ENCODE measurements at places on chromosomes 16 and 17.

GRCh38 chr16:4388271-4389021, 16.8 kb downstream of the VASN start:
- no peak for DNase-seq

- DNase-seq: no peak
Measured at GRCh38 chr17:8887301-8887700, 19.8 kb upstream of the PIK3R6 start.

- DNase-seq: peak; percentile 74
Measured at GRCh38 chr16:90022209-90023077, 3.2 kb upstream of the DBNDD1 start.

- DNase-seq: peak; percentile 40
Measured at GRCh38 chr17:64281962-64282752, 19.1 kb upstream of the TEX2 start.

- no peak for DNase-seq
Measured at GRCh38 chr17:51103451-51103850, 17.2 kb downstream of the SPAG9 start.

- peak; percentile 70 for DNase-seq
Measured at GRCh38 chr16:67244387-67245185, 2.7 kb downstream of the FHOD1 start.

DNA sequence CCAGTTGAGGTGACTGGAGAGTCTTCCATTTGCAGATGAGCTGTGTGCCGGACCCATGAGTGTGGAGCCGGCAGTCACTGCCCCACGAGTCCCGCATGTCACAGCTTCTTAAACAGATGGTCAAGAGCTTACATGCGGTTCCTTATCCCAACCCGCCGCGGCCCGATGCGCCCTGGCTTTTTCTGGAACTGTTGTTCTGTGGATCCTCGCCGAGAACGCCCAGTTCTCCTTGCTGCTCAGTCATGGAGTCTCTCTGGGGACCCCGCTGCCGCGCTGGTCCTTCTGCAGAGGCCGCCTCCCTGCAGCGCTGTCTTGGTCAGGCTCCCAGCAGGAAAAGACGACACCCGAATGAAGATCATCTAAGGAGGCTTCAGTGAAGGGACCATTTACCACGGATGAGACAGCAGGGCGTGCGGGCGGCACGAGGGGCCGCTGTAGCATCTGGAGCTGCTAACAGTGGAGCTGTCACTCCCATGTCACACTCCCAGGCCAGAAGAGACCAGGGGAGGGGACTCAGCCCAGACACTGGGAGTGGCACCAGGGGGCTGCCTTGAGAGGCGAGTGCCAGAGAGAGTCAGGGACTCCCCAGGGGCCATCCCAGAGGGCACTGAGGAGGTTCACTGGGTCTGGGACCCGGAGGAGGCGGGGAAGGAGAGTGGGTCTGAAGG, 10.8 kb upstream of the LGALS3BP start:
- no peak for DNase-seq

GRCh38 chr16:87076950-87077749, 240.0 kb downstream of the C16orf95 start:
- peak; percentile 14 for DNase-seq

DNA sequence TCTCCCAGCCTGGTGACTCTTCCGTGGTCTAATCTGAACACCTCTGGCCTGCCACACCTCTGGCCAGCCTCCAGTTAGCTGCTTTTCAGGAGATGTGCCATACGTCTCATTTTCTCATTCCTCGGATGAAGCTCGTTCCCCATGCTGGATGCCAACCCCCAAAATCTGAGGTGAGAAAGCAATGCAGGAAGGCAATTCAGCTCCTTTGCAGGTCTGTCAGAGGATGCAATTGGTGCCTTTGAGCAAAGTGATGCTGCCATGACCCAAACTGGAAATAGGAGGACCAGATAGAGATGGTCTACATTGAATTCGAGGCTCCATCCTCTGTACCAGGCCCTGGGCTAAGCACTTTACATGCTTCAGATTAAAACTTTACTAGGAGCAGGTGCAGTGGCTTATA, 11.0 kb upstream of the CUEDC1 start:
- DNase-seq: no peak

DNA sequence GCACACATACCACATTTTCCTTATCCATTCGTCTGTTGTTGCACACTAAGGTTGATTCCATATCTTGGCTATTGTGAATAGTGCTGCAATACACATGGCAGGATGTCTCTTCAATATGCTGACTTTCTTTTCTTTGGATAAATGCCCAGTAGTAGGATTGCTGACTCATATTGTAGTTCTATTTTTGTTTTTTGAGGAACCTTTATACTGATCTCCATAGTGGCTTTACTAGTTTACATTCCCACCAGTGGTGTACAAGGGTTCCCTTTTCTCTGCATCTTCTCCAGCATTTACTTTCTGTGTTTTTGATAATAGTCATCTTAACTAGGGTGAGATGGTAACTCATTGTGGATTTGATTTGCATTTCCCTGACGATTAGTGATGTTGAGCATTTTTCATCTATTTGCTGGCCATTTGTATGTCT, 118.1 kb downstream of the STXBP4 start:
- peak; percentile 61 for DNase-seq

GRCh38 chr17:19702217-19702641, 14.2 kb downstream of the SLC47A2 start:
- no peak for DNase-seq

GRCh38 chr16:4689864-4690704, 3.3 kb upstream of the NUDT16L1 start:
- no peak for DNase-seq

DNA sequence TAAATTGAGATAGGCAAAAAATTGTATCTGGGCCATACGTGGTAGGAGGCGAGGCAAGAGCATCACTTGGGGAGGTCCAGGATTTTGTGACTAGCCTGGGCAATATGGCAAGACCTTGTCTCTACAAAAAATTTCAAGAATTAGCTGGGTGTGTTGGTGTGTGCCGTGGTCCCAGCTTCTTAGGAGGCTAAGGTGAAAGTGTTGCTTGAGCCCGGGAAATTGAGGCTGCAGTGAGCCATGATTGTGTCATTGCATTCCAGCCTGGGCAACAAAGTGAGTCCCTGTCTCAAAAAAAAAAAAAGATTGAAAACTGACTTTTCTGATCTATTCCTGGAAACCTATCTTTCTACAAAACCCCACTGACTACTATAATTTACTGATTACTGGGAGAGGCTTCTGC, 26.7 kb downstream of the CDK12 start:
- no peak for DNase-seq

- no peak for DNase-seq
Measured at GRCh38 chr16:87534751-87535150, 41.9 kb upstream of the ZCCHC14 start.

- DNase-seq: no peak
Measured at GRCh38 chr17:75723171-75723930, 2.1 kb downstream of the ITGB4 start.

GRCh38 chr17:77496831-77497577, 356.2 kb downstream of the SEC14L1 start:
- DNase-seq: no peak

DNA sequence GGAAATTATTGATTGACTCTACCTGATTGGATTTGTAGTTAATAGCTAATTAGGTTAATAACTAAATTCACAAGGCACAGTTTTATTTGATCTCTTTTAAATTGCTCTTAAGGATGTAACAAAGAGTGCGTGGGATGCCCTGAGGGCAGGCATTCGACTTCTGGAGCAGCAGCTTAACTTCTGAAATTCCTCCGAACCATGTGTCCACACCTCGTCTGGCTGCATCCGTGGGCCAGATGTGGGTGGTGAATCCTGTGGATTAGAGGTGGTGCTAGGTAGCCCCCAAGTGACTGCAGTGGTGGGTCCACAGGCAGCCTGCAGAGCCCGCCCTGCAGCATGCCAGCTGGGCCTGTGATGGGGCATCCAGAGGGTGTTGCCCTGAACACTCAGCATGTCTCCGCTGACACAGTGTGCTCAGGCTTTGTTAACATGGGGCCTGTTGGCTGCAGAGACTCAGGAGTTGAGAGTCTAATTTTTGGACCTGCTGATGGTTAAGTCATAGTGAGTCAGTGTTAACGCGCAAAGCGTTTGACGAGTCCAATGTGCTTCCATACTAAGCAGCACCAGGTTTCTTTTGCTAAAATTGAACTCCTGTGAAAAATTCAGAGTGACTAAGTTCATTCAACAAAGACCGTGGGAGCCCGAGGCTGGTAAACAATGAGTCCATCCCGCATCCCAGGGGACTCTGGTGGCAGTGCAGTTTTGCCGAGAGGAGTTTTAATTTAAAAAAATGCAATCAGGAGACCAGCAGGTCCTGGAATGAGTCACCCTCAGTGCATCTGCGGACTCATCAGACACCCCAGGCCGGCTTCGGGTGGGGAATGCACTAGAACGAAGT, 3.8 kb upstream of the NPB start:
- no peak for DNase-seq

GRCh38 chr17:7794075-7794663, 39.8 kb upstream of the KDM6B start:
- no peak for DNase-seq

DNA sequence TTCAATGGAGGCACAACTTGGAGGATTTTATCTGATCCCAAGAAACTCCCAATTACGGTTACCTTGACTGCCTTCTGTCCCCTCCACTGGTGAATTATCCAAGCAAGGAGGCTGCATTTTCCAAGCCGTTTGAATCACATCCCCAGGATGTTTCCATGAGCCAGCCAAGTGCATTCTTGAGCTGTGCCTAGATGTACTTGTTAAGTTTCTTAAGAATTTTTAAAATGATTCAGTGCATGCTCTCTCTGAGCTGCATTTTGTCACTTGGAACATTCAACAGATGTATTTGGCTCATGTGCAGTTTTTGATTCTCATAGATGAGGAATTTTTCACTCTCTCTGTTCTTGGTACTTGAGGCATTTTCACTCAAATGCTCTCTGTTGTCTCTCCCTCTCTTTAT, 202.6 kb upstream of the MYOCD start:
- DNase-seq: no peak

GRCh38 chr17:7834542-7834956, 532 bp downstream of the KDM6B start:
- no peak for DNase-seq

DNA sequence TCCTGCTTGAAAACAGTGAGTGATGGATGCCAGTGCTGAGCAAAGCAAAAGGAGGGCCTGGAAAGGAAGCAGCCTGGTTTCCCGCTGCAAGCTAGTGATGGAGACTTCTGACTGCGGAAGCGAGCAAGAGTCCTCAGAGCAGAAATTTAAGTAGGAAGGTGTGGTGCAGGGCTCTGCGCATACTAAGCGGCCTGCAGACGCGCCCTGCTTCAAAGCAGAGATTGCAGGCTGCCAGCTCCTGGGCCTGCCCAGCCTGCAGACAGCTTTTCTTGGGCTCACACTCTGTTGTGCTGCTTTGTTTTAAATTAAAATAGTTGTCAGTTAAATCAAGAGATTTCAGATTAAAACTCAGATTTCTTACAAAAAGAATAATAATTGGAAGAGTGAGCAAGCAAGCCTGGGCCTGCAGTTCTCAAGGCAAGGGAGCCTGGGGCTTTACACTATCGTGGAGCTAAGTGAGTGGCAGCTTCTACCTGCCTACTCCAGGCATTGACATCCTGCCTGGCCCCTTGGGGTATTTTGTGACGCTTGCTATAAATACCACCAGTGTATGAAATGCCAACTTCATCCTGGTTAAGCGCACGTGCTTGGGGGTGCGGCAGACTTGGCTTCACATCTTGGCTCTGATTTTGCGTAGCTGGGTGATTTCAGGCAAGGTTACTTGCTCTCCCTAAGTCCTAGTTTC, 237.3 kb downstream of the XYLT1 start:
- DNase-seq: no peak

- no peak for DNase-seq
Measured at GRCh38 chr16:67935101-67935401, 1.6 kb downstream of the PSMB10 start.

- no peak for DNase-seq
Measured at GRCh38 chr16:86091976-86092375, 193.0 kb downstream of the IRF8 start.

DNA sequence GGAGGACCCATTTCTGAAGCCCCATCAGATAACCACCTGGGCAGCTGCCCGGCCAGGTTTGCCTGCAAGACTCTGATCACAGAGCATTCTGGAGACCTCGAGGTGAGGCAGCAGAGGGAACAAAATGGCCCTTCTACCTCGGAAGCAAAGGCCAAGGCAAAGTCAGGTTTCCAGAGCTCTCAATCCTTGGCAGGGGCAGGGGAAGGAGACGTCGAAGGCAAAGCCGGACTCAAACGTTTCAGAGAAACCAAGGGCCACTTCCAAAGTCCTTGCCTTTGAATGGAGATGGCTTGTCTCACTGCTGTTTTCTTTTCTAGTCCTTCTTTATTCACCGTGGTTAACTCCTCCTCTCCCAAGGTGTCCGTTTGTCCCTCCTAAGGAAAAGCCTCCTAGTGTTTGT, 355.3 kb downstream of the SOX9 start:
- DNase-seq: no peak

- DNase-seq: no peak
Measured at GRCh38 chr17:13393841-13394710, 207.7 kb downstream of the HS3ST3A1 start.

DNA sequence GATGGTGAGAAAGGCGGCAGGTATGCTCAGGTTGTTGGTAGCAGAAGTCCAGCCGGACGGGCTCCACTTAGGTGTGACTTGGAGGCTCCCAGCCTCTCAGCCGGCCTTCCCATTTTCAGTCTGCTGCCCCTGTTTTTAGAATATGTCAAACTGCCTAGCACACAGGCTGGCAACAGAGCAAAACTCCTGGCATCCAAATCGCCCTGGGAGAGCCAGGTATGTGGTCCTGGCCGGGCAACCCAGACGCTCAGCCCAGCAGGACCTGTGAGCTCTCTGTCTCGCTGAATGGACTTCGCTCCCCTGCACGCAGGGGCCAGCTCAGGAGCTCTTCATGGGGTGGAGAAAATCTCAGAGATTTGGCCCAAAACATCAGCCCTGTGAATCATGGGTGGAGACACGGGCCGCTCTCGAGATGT, 147.9 kb upstream of the CHMP6 start:
- no peak for DNase-seq

GRCh38 chr17:7836596-7837407, 2.8 kb downstream of the KDM6B start:
- DNase-seq: peak; percentile 84

- no peak for DNase-seq
Measured at GRCh38 chr17:15256689-15257088, 8.4 kb downstream of the PMP22 start.

Data from GDM1 (cell line).